Astrocyte of the hippocampus (primary cell): ENCODE measurements at places on chromosomes 6 and 20.
A peak's percentile ranks its signal among the peaks of the same experiment; 100 is the strongest.

GRCh38 chr6:1686117-1687098 is 76.7 kb downstream of the FOXC1 start:
- DNase-seq = peak; percentile 97

DNA sequence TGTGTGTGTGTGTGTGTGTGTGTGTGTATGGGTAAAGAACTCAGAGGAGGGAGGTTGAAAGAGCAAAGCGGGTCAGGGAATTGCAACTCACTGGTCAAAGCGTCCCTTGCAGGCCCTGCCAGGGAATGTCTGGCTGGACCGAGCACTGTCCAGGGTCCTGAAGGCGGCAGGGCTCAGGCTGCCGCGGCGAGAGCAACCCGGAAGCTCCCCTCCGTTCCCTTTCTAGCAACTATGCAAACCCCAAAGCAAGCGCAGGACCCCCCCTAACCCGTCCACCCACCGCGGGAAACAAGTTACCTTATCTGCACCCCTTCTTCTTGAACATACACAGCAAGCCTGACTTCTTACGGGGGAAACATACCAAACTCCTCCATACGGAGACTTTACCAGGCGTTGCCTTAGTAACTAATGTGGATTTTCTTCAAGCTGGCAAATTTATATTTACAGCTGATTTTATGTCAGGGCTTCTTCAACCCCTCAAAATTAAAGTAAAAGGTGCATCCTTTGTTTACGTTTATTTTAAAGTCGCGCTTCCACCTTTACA is 538 bp upstream of the GRM1 start:
- DNase-seq = peak; percentile 91

GRCh38 chr6:140897804-140898573 is 1234.7 kb upstream of the GJE1 start:
- DNase-seq = no peak

GRCh38 chr20:33875055-33875454 is 63.9 kb downstream of the CHMP4B start:
- no peak for DNase-seq

- DNase-seq = no peak
Measured at GRCh38 chr6:7150381-7151064, 42.8 kb downstream of the RREB1 start.

DNA sequence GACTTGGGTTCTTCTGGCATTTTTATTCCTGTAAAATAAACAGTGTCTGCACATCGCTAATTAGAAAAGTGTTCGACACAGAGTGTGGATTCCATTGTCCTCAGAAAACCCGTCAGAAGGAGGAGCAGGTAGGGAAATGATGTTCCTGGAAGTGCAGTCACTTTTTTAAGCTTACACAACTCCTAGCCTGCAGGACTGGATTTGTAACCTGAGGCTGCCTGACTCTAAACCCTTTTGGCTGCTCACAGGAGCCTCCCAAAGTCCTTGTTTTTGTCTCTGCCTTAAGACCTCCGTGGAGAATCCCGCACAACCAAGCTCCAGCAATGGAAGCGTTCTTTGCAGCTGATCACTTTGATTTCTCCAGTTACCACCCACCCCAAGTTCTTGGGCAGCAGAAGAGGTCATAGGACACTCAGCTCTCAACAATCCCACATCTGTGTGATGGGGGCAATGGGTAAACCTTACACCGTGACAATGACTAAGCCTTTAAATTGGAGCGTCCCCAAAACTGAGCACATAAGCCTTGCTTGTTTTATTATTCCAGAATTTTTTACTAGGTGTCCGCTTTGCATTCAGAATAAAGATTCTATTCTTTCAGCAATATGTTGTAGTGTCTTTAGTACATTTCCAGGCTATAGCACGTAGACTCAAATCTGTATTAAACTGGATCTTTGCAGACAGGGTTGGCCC is 227.9 kb downstream of the TBXT start:
- DNase-seq = no peak

- DNase-seq = no peak
Measured at GRCh38 chr6:68400396-68400795, 234.7 kb upstream of the ADGRB3 start.

GRCh38 chr6:166771701-166772100 is 144.7 kb upstream of the RPS6KA2 start:
- DNase-seq = no peak

DNA sequence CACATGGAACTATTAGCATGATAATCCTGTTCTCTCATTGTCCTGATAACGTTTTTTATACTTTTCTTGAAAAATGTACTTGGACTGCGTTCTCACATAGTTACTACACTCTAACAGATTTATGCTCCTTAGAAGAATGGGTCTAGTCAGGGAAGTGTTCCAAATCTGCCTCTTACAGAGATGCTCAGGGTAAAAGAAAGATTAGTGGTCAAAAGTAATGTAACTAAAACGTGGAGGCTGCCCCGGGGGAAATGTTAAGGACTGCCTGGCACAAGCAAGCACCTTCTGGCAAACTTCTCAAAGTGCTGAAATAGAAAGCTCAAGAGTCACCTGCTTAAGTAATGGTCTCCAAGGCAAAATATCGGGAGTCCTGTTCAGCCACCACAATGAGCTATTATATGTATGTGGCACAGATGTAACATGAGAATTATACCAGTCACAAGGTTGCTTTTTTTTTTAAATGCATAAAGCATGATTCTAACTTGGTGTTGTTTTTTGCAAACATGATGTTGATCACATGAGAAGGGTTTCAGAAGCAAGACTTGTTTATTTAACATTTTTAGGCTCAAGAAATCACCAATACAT is 244.5 kb upstream of the JARID2 start:
- peak; percentile 12 for DNase-seq

DNA sequence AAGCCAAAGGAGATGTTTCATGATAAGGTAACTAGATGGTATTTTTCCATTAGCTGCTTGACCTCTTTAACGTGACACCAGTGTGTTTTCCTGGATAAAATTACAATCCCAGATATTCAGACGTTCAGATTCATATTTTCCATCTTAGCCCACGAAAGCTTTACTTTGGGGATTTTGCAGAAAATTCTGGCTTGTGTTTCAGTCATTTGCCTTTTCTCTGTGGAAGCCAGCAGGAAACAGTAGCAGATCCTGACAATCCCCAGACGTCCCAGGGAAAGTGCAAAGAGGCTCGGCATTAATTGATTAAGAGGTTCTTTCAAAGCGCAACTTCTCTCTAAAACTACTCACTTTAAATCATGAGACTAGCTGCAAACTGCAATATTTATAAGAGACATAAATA is 243.6 kb downstream of the UST start:
- DNase-seq = no peak

GRCh38 chr20:50550531-50550930 is 40.3 kb downstream of the PTPN1 start:
- no peak for DNase-seq

DNA sequence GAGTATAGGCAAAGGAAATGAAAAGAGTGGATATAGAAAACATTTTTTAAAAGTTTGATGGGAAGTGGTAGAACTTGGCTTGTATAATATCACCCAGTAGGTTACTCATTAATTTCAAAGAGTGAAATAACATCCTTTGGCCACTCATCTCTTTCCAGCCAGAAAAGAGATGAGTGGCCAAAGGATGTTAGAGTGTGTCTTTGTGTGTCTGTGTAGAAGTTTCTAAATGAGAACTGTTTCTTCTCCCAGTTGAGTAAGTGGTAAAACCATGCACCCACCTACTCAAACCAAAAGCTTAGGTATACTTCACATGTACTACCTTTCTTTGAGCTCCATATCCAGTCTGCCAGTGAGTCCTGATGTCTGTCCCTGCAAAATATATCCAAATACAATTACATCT is 47.7 kb upstream of the TMEM244 start:
- DNase-seq = no peak

GRCh38 chr6:41729624-41730023 is 5.8 kb downstream of the TFEB start:
- no peak for DNase-seq

DNA sequence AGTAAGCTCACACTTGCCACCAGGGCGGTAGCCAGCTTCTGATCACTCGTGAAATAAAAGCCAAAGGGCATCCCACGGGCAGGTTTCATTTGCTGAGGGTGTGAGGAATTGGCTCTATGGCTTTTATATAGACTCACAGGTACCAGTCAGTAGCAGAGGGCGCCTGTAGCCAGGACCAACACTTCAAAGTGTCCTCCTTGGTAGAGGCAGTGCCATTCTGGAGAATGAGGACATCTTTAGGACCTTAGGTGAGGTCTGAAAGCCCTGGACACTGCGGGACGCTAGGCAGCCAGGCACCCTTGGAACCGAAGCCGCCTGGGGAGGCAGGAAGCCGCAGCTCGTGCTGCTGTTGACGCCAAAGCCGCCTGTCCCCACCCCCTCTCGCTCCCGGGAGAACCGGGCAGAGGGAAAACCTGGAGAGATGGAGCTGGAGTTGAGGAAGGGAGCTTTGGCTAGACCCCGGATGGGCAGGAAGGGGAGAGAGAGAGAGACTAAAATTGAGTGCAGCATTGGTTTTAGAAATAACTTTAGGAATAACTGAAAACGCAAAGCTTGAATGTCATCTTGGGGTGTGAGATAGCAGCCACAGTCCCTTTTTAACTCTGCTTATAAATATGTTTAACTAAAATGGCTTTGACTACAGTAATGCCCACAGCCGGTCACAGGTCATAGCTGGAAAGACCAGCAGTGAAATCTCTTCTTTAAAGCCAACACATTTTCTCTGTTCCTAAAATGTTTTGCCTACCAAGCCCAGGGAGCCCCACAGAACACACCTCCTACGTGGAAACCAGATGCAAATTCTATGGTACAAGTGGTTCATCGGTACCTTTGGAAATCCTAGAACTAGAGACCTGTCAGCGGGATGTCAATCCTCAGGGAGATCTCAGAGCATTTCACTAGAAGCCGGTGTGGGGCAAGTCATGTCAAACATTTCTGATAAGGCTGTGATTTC is 128.5 kb upstream of the CDYL start:
- DNase-seq = peak; percentile 90

DNA sequence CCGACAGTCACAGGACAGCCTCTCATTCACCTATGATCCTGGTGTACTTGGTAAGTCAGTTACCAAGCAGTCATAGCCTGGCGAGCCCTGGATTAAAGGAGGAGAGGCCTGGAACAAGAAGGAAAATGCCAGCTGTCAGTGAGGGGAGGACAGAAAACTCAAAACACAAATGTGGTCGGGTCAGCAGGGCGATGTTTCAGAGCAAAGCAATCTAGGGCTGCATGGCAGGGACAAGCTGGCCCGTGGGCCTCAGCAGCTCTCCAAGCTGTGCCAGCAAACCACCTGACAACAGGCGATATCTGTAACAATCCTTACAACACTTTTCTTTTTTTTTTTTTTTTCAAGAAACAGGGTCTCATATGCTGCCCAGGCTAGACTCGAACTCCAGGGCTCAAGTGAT is 40.3 kb downstream of the MGME1 start:
- DNase-seq = no peak

- no peak for DNase-seq
Measured at GRCh38 chr20:16097788-16098187, 475.5 kb downstream of the KIF16B start.

DNA sequence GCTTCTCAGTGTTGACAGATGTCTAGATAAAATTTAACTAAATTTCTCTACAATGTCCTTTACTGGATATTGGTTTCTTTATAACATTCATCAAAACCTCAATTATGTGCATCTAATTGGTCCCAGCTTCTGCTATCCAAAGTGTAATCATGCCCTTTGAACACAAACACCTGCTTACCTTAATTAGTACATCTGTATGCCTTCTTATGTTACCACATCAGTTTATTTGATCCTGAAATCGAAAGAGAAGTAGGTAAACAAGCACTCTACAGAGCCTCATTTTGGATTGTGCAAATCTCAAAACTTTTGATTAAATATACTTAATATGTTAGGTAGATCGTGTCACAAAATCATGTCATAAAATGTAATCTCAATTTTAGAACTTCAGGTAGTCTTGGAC is 36.5 kb downstream of the TAB2 start:
- DNase-seq = no peak

- DNase-seq = no peak
Measured at GRCh38 chr6:35461270-35461669, 6.9 kb upstream of the RPL10A start.

GRCh38 chr6:40427196-40427595 is 160.0 kb downstream of the LRFN2 start:
- DNase-seq = no peak

- peak; percentile 49 for DNase-seq
Measured at GRCh38 chr6:19668710-19669109, 168.5 kb upstream of the ID4 start.

GRCh38 chr6:63391203-63391970 is 71.6 kb upstream of the LGSN start:
- no peak for DNase-seq

DNA sequence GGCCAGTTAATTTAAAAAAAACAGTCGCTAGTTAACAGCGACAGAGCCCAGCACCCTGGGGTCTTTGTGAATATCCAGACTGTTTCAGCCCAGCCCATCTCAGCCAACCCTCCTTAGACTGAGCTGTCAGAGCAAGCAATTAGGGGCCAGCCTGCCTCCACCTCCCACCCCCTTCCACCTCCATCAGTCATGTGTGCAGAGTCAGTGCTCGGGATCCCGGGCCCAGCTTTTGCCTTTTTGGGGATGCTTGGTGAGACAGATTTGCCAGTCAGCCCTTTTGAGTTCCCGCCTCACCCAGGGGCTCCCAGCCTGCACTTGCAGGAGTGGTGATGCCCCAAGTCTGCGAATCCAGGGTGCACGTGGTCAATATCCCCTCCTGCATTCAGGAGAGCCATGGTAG is 6.5 kb upstream of the FAM83D start:
- DNase-seq = no peak

GRCh38 chr6:111080698-111081097 is 6.6 kb upstream of the SLC16A10 start:
- DNase-seq = peak; percentile 37

- no peak for DNase-seq
Measured at GRCh38 chr20:60100780-60101179, 142.6 kb downstream of the CDH26 start.

- DNase-seq = no peak
Measured at GRCh38 chr6:154614101-154614500, 103.6 kb upstream of the CNKSR3 start.

DNA sequence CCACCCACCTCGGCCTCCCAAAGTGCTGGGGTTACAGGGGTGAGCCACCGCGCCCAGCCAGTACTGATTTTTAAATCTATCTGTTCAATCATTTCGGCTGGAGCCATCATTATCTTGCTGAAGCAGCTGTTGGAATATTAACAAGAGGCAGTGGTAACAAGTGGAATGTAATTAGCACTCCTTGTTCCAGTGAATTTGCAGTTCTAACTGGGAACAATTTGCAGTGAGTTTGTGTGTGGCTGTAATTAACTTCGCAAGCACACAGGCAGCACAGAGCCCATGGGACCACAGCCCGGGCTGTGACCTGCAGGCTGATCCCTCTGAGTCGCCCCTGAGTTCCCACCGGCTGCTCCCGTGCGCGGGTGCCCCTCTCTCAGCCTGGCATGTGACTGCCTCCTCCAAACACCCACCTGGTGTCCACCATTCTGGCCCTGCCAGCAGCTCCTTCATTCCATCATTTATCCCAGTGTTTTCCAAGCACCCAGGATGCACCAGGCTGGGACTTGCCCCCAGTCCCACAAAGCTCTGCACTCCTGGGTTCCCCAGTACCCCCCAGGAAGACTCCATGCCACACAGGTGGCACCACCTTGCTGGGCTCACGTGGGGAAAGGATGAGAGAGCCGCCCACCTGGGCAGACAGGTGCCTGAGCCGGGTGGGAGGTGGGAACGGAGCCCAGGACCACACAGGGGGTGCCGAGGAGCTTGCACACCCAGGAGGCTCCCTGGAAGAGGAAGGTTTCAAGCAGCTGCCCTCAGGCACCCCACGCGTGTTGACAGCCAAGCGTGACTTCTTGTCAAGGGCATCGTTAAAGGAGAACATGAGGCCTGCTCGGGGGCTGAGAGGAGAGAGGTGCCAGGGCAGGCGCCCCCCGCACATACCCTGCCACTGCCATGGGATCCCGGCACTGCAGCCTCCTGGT is 75.2 kb downstream of the YTHDF1 start:
- DNase-seq = no peak
